ENCODE measurements at places on chromosomes 16 and 17.
A peak's percentile ranks its signal among the peaks of the same experiment; 100 is the strongest.

- no peak for DNase-seq
Measured at GRCh38 chr16:84368308-84368996, at the start of gene ATP2C2. Gene ATP2C2 (plus strand): TSS chr16:84368538. CDS start chr16:84368616, 78 bp downstream.

DNA sequence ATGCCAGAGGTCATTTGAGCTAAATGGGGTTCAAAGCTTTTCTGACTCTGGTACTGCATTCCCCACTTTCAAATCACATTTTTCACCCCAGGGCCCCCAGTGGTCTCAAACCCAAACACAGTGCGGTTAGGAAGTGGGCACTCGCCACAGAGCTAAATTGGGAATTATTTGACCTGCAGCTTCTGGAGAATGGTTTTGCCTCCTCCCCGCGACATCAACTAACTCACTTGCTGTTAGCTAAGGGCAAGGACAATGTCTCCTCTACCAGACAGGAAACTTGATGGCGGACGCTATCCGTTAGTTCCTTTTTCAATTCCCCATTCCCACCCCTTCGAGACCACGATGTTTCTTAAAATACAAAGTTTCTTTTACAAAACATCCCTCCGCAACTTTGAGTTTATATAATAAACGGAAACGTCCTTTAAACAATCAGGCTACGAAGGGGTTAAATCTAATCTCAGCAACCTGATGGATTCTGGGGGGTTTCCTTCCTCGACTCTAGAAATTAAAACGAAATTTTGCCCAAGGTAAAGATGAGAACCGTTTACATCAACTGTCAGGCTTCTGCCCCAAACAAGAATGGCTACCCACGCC is 500 bp upstream of the KAT7 start:
- no peak for DNase-seq

- DNase-seq, result no peak
Measured at GRCh38 chr17:72338847-72339790, 218.3 kb downstream of the SOX9 start.

DNA sequence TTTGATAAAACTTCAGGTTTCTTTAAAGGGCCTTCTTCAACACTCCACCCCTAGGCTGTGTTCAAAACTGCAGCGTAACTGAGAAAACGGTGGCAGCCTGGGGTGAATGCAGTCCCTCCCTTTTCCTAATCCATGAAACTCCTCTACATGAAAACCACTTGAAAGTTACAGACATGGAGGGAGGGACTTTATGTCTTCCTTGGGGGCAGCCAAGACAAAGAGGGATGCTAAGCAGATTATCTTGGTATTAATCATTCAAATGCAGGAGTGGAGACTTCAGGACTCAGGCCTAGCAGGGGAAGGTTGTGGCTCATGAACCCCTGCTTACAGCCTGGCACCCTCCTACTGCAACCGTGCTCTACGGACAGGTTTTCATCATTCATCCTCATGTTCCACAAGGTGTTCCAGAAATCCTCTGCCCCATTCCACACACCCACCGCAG is 46.8 kb downstream of the RNF112 start:
- DNase-seq, result no peak

DNA sequence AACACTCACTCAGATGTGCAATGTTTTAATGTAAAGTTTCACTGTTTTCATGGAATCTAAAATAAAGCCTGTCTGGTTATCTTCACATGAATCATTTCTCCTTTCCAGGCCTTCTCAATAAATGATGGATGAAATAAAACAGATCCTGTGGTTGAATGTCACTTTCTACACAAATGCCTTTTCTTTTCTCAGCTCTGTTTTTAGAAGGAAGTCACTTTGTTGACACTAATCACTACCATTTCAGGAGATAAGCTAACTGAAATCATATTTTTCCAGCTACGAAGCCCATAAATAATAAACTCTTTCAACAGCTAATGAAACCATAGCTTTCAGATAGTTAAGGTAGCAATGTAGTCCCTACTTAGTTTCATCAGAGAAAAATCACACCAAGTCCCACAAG is 17.9 kb downstream of the NME2 start:
- DNase-seq, result no peak

DNA sequence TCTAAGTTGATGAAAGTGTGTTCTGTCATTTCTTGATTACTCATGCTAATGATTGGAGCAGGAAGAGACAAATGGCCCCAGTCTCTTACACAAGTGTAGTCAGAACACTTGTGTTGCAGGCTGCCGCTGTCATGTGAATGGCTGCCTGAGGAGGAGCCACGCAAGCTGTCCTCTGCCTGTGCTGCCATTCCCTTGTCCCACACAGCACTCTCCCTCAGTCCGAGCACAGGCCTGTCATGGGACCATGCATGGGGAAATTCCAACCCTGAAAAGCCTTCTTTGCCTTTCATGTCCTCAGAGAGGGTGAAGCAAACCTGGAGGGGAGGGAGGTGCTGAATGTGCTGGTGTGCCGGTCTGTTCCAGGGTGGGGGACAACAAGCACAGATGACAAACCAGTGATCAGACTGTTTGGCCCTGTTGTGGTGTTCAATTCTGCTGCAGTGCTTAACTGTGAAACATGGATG is 109.4 kb downstream of the MRTFB start:
- no peak for DNase-seq

DNA sequence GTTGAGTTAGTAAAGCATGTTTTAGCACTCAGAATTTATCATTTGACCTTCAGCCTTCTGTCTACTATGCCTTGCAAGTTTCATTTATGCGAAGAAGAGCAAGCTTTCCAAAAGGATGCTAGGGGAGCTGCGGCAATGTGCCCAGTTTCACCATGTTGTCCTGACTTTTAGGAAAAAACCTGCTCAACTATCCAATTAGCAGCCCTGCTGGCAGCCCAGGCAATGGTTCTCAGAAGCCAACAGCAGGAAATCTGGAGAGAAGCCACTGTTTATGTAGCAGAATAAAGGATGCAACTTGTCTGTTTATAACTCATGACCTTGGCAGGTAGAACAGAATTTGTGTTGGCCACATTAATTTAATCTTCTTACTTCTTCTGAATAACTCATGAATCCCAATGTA is 230.8 kb downstream of the ABCC12 start:
- no peak for DNase-seq

DNA sequence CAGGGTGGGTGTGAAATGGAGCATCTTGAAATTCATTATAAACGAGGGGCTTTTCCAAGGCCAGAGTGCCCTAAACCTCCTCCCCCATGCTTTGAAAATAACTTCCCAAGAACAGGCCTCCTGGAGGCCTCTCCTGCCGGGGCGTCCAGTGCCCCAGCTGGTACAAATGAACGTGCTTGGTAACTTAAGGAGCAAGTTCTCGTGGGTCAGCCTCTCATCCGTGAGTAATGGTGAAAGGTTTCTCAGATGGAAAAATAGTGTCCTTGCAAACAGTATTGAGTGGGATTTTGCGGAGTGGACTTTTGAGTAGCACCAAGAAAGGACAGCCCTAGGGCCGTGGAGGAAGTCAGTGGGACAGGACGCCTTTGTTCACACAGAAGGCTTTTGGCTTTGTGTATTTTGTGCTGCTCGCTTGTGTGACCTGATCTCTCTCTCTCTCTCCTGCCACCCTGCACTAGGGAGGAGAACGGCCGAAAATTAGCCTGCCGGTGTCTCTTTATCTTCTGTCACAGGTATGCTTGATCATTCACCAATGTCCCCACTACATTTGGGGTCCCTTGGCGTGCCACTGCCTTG is 34.6 kb downstream of the CLEC16A start:
- DNase-seq, result no peak

DNA sequence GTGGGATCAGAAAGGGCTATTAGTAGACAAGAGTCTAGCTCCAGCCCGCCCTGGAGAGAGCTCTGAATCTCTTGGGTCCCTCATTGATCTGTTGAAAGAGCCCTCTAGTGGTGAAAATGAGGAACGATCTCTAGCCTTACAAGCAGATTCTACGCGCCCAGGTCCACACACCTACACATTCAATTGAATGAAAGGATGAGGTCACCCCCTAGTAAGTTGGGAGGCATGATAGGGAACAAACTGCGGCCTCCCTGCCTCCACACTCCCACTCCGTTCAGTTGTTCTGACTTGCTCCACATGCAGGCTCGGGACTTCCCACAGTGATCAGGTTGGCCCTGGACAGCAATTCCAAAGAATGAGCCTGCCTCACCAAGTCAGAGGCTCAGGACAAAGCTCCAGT is 2.9 kb upstream of the CACNG3 start:
- DNase-seq, result peak; percentile 11

GRCh38 chr16:54370278-54371040 is 83.9 kb upstream of the IRX3 start:
- DNase-seq, result no peak

DNA sequence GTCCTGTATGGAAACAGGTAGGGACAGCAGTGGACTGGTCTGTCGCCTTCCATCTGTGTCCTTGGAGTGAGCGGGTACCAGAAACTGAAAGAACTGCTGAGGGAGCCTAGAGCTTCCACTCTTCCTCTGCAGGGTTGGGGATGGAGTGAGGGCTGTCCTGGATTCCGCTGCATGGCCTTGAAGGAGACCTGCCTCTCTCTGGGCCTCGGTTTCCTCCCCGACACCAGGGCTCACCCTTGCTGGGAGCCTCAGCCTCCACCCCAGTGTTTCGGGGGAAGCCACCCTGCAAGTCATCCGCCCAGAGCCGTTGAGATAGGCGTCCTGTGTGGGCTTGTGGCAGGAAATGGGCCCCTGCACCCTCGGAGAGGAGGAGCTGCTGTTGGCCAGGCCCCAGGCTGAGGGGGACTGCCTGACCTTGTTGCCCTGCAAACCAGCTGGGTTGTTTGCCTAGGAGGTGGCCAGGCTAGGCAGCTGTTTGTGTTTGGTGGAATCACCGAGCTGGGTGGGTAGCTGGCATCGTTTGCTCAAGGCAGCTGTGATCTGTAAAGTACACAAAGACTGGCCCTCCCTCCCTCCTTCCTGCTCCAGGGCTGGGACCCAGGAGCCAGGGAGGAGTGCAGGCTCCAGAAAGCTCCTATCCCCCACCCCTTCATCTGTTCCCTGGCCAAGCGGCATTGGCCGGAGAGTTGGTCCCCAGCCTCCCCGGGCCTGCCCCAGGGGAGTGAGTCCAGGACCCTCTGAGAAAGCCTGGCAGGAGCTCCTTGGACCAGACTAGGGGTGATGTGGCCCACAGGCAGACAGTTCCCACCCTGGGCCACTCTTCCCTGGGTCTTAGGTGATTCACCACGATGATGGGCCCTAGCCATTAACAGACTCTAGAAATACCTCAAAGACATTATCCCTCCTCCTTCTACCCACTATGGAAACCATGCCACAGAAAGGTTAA is 1.3 kb downstream of the RAB37 start:
- DNase-seq, result peak; percentile 61

DNA sequence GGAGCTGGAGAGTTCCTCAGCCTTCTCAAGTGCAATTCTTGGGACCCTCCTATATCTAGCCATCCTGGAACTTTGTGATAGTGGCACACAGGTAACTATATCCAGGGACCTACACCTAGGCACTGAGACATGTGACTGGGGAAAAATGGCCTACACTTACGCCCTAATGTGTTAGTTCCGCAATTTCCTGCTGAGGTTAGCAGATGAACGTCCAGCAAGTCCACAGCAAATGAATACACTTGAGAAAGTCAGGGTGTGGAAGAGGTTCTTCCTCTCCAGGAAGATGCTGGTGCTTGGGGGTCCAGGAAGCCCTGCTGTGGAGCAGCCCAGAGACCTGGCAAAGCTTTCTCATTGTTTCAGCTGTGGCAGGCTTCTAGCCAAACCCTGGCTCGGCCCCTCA is 20.8 kb downstream of the PIK3R5 start:
- DNase-seq, result no peak

DNA sequence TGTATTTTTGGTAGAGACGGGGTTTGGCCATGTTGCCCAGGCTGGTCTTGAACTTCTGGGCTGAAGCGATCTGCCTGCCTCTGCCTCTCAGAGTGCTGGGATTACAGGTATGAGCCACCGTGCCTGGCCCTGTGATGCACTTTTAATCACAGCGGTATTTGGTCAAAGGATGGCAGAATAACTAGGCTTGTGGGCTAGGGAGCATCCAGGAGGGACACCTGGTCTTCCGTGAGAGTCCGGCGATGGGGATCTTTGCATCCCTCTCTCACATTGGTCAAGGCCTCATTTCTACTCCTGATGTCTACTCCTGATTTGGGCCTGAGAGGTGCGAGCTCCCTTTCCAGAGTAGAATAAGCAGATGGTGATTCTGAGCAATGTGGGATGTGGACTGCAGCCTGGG is 257.9 kb upstream of the CACNG5 start:
- no peak for DNase-seq

DNA sequence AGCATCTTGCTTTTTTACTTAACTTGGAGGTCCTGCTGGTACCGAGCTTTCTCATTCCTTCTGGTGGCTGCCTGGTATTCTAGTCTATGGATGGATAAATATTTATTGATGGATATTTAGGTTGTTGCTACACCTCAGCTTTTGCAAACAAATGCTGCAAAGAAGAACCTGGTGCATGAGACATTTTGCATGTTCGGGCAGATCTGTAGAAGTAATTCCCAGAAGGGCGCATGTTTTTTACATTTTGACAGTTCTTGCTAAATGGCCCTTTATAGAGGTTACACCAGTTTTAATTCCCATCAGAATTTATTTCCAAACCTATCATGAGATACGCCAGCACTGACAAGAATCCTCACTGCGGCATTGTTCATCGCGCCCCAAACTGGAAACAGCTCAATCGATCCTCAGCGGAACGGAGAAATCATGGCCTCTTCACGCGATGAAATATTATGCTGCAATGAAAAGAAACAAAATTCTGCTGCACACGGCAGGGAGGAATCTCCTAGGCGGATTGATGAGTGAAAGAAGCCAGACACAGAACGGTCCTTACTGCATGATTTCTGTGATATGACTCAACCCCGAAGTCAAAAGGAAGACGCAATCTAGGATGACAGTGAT is 68.0 kb upstream of the CREBBP start:
- DNase-seq, result no peak

- DNase-seq, result no peak
Measured at GRCh38 chr17:55295411-55296170, 30.8 kb downstream of the HLF start.

DNA sequence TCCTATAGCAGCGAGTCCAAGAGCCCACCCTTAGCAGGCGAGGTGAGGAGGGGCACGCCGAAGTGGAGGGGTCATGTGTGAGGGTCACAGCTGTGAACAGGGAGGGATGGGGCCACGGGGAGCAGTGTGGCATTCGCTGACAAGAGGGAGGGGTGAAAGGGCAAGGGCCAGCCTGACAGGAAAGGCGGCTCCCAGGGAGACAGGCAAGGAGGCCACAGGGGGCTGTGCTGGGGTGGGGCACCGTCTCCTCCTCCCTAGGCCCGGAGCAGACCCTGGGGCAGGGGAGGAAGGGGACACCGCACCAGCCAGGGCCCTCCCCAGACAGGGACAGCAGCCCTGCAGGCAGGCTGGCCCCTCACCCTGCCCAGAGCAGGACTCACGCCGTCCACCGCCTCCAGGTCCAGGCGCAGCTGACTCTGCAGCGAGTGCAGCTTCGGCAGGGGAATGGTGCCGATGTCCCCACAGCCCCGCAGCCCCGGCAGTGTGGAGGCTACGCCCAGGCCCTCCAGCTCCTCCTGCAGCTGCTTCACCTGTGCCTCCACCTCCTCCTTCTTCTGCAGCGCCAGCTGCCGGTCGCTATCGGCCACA is 15.1 kb downstream of the GNPTG start:
- no peak for DNase-seq

GRCh38 chr17:27354491-27355081 is 60.7 kb downstream of the WSB1 start:
- no peak for DNase-seq

GRCh38 chr17:3712811-3713463 is 10.8 kb upstream of the HASPIN start:
- DNase-seq, result peak; percentile 27

All from stimulated activated CD4-positive, alpha-beta T cell treated with anti-CD3 and anti-CD28 coated beads, Interleukin-15, amount 100 ng/mL, for 48 hours (primary cell).